Activated T-helper 9 cell treated with anti-CD3 and anti-CD28 coated beads, Interleukin-2, amount 50 U/mL, for 16 hours (primary cell): ENCODE measurements at places on chromosomes 1 and 21.

GRCh38 chr21:42997053-42997452 lies 22.7 kb downstream of the PKNOX1 start:
- no peak for DNase-seq

- DNase-seq = no peak
Measured at GRCh38 chr1:225944951-225945350, 3.9 kb upstream of the LEFTY2 start.

GRCh38 chr21:31161157-31161556 lies 122.9 kb upstream of the KRTAP19-8 start:
- no peak for DNase-seq

DNA sequence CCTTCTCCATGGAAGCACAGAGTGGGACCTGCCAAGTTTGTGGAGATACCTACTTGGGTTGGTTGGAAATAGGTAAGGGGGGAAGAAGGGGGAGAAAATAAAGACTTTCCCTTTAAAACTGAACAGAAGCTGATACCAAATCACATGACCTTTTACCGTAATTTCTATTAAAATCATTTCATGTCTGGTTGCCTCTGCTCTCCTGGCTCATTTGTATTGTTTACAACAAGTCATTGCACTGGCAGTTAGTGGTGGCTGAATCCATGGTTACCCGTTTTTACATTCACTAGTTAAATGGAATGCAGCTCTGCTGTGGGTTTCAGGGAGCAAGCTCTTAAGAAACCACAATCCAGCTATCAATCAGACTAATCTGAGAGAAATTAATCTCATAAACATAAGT lies 353.7 kb upstream of the ESRRG start:
- DNase-seq = no peak

GRCh38 chr21:45112371-45112770 lies 38.0 kb downstream of the ADARB1 start:
- no peak for DNase-seq

DNA sequence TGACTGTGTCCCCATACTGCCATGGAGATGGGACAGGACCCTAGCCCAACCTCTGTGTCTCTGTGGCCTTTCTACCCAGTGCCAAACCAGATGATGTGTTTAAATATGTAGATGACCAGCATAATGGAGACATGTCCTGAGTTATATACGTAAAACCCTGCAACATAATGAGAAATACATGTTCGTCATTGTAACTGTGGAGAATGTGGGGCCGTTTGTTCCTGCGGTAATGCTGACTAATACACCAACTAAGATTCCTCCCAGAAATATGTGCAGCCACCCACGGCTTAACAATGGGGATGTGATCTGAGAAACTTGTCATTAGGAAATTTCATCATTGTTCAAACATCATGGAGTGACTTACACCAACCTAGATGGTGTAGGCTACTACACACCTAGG lies 71.7 kb upstream of the SIM2 start:
- no peak for DNase-seq

GRCh38 chr1:240619906-240620621 lies 8.1 kb upstream of the GREM2 start:
- DNase-seq = no peak

DNA sequence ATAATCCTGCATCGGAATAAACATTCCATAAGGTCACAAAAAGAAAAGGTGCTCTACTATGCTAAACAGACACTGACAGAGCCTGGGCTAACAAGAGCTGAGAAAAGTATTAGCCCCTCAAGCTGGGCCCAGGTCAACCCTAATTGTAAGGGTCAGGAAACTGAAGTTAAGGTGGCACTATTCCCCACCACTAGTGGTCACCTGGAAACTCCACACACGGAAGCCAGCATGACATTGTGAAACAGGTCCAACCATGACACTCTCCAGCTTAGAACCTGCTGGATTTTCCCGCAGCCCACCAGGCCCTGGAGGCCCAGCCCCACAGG lies 1.2 kb downstream of the PTTG1IP start:
- no peak for DNase-seq

DNA sequence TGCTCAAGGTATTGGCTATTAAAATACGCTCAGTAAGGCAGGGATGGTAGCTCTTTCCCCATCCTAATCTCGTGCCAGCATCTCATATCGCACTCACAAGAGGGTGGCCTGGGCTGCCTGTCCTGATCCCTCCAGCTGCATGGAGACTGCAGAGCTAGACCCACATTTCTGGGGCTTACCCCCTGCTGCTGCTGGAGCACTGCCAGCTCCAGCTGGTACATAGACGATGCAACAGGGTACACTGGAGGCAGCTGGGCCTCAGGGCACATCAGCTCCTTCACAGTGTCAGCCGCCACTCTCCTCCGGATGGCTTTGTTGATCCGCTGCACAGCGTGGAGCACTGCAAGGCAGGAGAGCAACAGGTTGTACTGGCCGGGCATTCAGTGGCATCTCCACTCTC lies 16.0 kb downstream of the IQGAP3 start:
- DNase-seq = no peak

- DNase-seq = no peak
Measured at GRCh38 chr1:70990469-70991253, 57.0 kb downstream of the PTGER3 start.

GRCh38 chr1:168430321-168430720 lies 113.5 kb downstream of the XCL2 start:
- no peak for DNase-seq

DNA sequence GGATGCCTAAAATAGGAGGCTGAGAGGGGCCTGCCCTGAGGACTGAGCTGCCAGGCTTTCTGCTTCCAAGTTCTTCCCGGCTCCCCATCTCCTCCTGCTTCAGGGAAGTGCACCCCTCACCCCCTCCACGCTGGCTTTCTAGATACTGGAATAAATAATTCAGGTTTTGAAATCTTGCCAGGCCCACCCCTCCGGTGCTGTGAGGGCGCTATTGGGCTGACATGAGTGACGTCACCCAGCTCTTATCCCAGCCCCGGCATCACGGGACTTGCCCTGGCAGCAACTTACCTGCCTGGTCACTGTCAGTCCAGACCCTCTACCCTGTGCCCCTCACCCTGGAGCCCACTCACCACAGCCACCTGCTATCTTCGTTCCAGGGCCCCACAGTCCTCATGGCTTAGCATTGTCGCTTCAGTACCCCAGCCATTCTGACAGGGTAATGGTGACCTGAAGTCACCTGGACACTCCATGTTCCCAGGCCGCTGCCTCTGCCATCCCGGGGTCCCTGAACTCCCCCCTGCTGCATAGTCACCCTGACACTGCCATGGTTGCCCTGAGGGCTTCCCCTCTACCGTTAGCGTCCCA lies 819 bp upstream of the GPR3 start:
- no peak for DNase-seq

GRCh38 chr1:60444680-60445079 lies 371.1 kb upstream of the C1orf87 start:
- DNase-seq = no peak
